NCI-H1436 (cell line): ENCODE measurements at places on chromosomes 12 and 14.

- no peak for DNase-seq
Measured at GRCh38 chr14:101257551-101257950, 303.7 kb upstream of the DIO3 start.

DNA sequence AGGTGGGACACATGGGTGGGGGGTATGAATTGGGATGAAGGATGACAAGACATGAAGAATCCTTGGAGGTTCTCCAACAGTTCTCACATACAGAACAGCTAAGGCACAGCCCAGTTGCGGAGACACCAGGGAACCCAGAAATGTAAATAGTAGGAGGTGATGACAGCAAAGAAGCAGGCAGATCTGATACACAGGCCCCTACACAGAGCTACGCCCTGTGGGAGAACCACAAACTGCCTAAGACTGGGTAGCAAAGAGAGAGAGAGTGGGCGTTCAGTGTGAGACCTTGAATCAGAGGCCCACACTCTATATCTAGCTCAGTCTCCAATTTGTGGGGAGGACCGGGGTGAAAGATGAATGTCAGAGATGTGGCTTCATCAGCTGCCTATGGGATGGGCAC, 9.5 kb upstream of the NUMB start:
- no peak for DNase-seq

- DNase-seq: no peak
Measured at GRCh38 chr12:12018454-12018853, 52.3 kb upstream of the BCL2L14 start.

DNA sequence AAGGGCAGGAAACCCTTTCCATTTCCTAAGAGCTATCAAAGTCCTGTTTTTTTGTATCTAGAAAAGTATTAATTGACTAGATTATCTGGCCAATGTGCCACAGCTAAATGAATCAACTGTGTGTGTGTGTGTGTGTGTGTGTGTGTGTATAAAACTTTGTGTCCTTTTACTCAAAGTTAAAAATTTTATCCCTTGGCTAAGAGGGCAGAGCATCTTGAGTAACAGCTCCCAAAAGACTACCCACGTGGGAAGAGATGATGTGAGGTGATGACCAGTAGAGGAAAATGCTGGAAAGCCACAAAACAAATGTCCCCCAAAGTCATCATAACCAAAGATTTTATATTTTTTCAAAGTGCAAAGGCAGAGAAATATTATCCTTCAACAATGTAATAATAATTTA, 90.3 kb downstream of the FAR2 start:
- DNase-seq: no peak

- DNase-seq: no peak
Measured at GRCh38 chr14:101350691-101351090, 210.6 kb upstream of the DIO3 start.

GRCh38 chr12:43338848-43339526, 213.0 kb downstream of the ADAMTS20 start:
- no peak for DNase-seq
